ENCODE measurements at places on chromosomes 5 and 9. TPM values are rescaled to one million over a fixed set of nuclear protein-coding genes. Genes with fewer than 3 reads are reported as not detected.

ADGRD2 gene
- not detected for total RNA-seq

AK3 gene
- total RNA-seq = 15.2 TPM

ITK gene
- total RNA-seq = 235 TPM

TTF1 gene
- total RNA-seq = 15.5 TPM

GRCh38 chr9:105541838-105542237, 16.1 kb upstream of the FKTN start:
- H3K27me3 ChIP-seq = no peaks in the 10 kb centered on the region
- H3K4me1 ChIP-seq = peaks cover 2% of the 10 kb centered on the region
- DNase-seq = no peak

DNA sequence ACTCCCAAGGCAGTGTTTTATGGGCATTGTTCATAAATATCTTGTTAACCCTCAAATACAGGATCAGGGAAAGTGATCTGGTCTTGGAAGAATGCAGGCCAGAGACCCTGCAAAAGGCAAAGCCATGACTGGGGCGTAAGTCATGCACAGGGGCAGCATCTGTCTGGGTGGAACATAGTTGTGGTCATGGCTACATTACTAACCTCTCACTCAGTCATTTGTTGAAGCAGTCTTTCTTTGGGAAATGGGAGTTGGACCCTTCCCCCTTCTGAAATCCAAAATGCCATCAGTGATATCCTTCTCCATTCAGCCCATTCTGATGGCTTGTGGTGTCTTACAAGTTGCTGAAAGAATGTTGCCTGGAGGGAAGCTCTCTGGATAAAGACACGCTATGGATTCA, 68.1 kb downstream of the GDNF start:
- no peaks in the 10 kb centered on the region for H3K4me1 ChIP-seq
- no peak for DNase-seq
- H3K27ac ChIP-seq = no peak overlapping the region
- no peaks in the 10 kb centered on the region for H3K36me3 ChIP-seq
- no peak overlapping the region for H3K4me3 ChIP-seq

GRCh38 chr9:134546746-134547145, 94.9 kb upstream of the COL5A1 start:
- DNase-seq = no peak
- H3K4me1 ChIP-seq = no peaks in the 10 kb centered on the region
- no peak overlapping the region for H3K4me3 ChIP-seq
- peaks cover 45% of the 10 kb centered on the region for H3K27me3 ChIP-seq
- H3K36me3 ChIP-seq = no peaks in the 10 kb centered on the region

DNA sequence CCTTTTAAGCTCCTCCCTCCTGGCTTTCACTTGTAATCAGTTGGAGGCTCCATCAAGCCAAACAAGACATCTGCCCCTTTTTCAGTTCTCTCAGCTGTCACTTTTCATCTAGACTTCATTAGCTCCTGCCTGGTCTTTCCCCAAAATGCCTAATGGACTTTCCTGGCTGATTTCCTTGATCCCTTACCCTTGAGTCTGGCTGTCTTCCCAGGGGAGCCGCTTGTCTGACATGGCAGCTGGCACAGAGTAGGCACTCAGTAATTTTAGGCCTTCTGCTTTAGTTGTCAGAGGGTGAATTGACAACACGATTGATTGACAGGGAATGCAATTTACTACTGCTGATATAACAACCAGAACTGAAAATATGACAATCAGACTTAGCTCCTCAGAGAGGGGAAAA, 2.1 kb downstream of the C9orf153 start:
- no peak for DNase-seq
- no peak overlapping the region for H3K27ac ChIP-seq
- H3K27me3 ChIP-seq = no peaks in the 10 kb centered on the region
- no peak overlapping the region for H3K4me3 ChIP-seq
- peaks cover 7% of the 10 kb centered on the region for H3K4me1 ChIP-seq

GRCh38 chr5:96909003-96909402, 26.9 kb upstream of the LNPEP start:
- no peaks in the 10 kb centered on the region for H3K27me3 ChIP-seq
- H3K27ac ChIP-seq = peak overlapping the region; percentile 59
- peaks cover 10% of the 10 kb centered on the region for H3K4me1 ChIP-seq
- peaks cover 8% of the 10 kb centered on the region for H3K36me3 ChIP-seq
- no peak for DNase-seq

DNA sequence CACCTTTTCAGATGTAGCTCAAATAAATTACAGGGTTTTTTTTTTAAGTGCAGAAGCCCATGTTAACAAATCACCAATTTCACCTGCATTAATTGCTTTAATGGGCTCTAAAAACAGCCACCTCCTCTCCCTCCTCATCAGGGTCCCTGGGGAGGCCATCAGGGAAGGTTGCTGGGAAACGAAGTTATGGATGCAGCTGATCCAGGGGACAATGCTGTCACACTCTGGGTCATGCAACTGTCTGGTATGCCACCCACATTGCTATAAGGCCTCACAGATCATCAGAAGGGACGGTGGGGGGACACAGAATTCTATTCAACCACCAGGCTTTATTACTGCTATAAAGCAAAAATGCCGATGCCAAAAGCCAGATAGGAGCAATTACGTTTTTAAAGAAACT, 9.3 kb downstream of the WHRN start:
- peaks cover 2% of the 10 kb centered on the region for H3K36me3 ChIP-seq
- no peak overlapping the region for H3K4me3 ChIP-seq
- H3K4me1 ChIP-seq = peaks cover 21% of the 10 kb centered on the region
- no peak for DNase-seq
- H3K27me3 ChIP-seq = peaks cover 8% of the 10 kb centered on the region

- DNase-seq = no peak
- H3K4me3 ChIP-seq = no peak overlapping the region
- H3K36me3 ChIP-seq = no peaks in the 10 kb centered on the region
Measured at GRCh38 chr9:3828495-3828894, 302.7 kb upstream of the RFX3 start.

GRCh38 chr5:179253730-179254129, 91.5 kb downstream of the ADAMTS2 start:
- no peak overlapping the region for H3K27ac ChIP-seq
- no peak overlapping the region for H3K4me3 ChIP-seq
- H3K4me1 ChIP-seq = no peaks in the 10 kb centered on the region
- H3K27me3 ChIP-seq = peaks cover 6% of the 10 kb centered on the region
- no peaks in the 10 kb centered on the region for H3K36me3 ChIP-seq

DNA sequence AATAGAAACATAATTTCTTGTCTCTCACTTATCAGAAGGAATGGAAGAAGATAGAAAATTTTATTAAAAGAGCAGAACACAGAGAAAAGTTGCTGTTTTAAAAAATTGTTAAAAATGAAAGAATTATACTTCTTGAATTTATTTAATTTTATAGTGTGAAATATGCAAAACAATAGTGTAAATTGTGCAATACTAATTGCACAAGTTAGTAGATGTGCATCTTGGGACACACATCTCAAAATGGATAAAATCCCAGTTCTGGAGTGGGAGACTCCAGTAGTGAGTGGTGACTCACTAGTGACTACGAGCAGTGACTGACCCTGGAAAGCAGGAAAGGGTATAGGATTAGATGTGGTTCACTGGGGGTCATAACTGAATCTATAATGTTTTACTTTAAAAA, 223.2 kb downstream of the MSX2 start:
- peaks cover 47% of the 10 kb centered on the region for H3K27me3 ChIP-seq
- no peak overlapping the region for H3K27ac ChIP-seq
- peaks cover 5% of the 10 kb centered on the region for H3K4me1 ChIP-seq
- DNase-seq = no peak
- H3K36me3 ChIP-seq = peaks cover 2% of the 10 kb centered on the region
- no peak overlapping the region for H3K4me3 ChIP-seq

DNA sequence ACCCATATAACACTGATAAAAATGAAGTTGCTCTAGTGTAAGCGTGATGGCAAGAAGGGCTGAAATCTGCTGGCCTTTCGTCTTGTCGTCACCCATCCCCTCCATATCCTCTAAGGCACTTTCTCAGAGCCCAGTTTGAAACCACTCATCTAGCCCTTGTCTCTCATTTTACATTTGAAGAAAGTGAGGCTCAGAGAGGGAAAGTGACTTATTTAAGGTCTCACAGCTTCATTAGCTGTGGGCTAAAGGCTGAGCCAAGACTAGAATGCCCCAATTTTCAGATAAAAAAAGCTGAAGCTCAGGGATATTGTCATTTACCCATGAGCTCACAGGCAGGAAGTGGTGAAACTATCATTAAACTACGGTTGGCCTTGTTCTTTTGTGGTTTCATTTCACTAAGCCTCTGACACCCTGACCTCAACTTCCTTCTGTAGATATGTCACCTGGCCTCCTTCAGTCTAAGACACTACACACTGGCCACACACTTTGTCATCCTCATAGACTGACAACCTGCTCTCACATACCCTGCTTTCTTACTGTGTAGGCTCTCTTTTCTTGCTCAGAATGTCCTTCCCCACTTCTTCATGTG, 176.7 kb upstream of the DMAC1 start:
- H3K27me3 ChIP-seq = no peaks in the 10 kb centered on the region
- DNase-seq = peak; percentile 23
- peak overlapping the region; percentile 58 for H3K4me3 ChIP-seq
- H3K27ac ChIP-seq = peak overlapping the region; percentile 92
- peaks cover 45% of the 10 kb centered on the region for H3K4me1 ChIP-seq
- no peaks in the 10 kb centered on the region for H3K36me3 ChIP-seq

DNA sequence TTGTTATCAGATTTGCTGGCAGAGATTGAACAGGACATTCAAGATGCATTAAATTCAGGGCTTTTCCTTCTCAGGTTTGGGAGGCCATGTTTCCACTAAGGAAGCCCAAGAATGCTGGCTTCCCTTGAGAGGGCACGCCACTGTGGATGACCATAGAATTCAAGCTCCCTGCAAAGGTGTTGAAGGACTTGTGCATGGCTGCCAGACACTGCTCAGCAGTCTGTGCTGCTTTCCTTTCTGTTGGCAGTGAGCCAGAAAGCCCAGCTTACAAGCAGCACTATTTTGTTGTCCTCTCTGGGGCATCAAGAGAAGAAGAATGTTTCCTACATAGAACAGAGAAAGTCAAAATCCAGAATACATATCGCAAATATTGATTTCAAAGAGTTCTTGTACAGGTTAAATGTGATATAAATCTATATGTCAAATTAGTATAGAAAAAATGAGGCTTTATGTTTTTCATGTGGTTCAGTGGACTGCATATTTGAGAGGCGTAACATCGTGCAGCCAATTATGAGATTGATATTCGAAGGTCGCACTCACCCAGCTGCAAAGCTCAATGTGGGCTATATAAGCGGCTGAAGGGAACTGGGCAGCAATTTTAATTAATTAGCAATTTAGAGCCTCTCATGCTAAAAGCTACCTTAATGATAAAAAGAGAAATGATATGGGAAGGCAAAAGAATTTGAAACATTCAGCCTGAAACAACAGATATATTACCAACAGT, 103.1 kb upstream of the ISL1 start:
- H3K27me3 ChIP-seq = no peaks in the 10 kb centered on the region
- no peaks in the 10 kb centered on the region for H3K36me3 ChIP-seq
- H3K4me3 ChIP-seq = no peak overlapping the region

DNA sequence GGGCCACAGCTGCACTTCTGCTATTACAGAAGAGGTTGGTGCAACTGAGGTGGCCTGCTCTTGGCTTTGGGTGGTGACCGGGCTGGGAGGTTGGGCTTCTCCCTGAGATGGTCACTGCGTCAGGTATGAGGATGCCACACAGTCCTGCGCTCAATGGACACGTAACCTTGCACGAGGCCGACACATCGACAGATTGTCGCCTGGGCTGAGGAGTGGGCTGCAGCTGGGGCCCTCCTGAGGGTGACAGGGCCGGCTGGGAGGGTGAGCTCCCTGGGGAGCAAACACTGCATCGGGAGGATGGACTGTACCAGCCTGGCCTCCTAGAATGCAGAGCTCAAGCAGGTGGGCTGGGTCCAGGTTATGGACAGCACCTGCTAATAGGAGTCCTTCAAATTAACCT, 261.1 kb upstream of the ADAMTS16 start:
- H3K4me1 ChIP-seq = no peaks in the 10 kb centered on the region
- H3K4me3 ChIP-seq = no peak overlapping the region
- H3K36me3 ChIP-seq = no peaks in the 10 kb centered on the region
- no peak for DNase-seq
- H3K27ac ChIP-seq = no peak overlapping the region

- H3K36me3 ChIP-seq = no peaks in the 10 kb centered on the region
- no peak for DNase-seq
- H3K27ac ChIP-seq = no peak overlapping the region
Measured at GRCh38 chr9:87157366-87158031, 210.2 kb upstream of the GAS1 start.

- peaks cover 23% of the 10 kb centered on the region for H3K27me3 ChIP-seq
- no peak for DNase-seq
- H3K4me1 ChIP-seq = no peaks in the 10 kb centered on the region
- no peak overlapping the region for H3K27ac ChIP-seq
- H3K4me3 ChIP-seq = no peak overlapping the region
Measured at GRCh38 chr5:2298781-2299180, 416.1 kb upstream of the IRX4 start.

DNA sequence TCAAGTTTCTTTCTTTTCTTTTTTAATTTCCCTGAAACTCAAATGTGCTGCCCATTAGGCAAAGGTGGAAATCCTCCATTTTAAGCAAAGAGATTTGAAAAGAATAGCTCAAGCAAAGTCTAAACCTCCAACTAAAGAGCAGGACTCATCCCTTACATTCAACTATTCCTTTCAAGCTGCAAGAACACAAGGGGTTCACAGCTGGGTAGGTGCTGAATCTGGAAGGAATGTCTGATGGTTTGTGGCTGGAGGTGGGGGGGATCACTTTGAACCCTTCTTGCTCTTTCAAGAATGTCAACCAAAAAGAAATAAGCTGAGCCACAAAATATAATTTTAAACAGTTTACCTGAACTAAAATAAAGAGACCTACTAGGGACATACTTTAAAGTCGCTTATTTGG, 375.7 kb upstream of the CDH10 start:
- DNase-seq = no peak
- H3K27me3 ChIP-seq = no peaks in the 10 kb centered on the region
- no peak overlapping the region for H3K27ac ChIP-seq

- no peak for DNase-seq
- no peak overlapping the region for H3K27ac ChIP-seq
- H3K36me3 ChIP-seq = no peaks in the 10 kb centered on the region
Measured at GRCh38 chr9:1233568-1233967, 183.4 kb downstream of the DMRT2 start.

- no peak for DNase-seq
- peaks cover 24% of the 10 kb centered on the region for H3K4me1 ChIP-seq
- H3K27me3 ChIP-seq = peaks cover 8% of the 10 kb centered on the region
- no peak overlapping the region for H3K27ac ChIP-seq
Measured at GRCh38 chr9:37412431-37413151, 9.9 kb upstream of the GRHPR start.

- no peak for DNase-seq
- peak overlapping the region; percentile 98 for H3K27ac ChIP-seq
- no peaks in the 10 kb centered on the region for H3K27me3 ChIP-seq
- H3K4me1 ChIP-seq = peaks cover 17% of the 10 kb centered on the region
Measured at GRCh38 chr5:138212828-138213160, 329 bp downstream of the CDC23 start.

DNA sequence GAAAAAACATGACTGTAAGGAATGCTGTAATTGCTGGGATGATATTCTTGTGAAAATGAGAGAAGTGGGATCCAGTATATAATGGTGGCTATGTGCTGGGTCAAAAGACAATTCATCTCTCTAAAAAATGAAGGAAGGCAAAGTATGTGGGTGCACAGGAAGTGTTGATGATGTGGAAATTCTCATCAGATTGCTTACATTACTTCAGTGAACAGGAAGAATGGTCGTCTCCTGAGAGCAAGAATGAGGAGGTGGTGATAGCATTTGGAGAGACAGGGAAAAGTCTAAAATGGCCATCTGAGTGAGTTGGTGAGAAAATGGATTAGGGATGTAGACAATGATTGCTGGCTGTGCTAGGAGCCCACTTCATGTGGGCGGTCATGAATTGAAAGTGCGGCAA, 253.5 kb upstream of the NREP start:
- no peaks in the 10 kb centered on the region for H3K36me3 ChIP-seq
- no peak overlapping the region for H3K27ac ChIP-seq
- peaks cover 6% of the 10 kb centered on the region for H3K27me3 ChIP-seq
- H3K4me3 ChIP-seq = no peak overlapping the region
- no peak for DNase-seq
